ENCODE measurements at places on chromosomes 6 and 20.
A peak's percentile ranks its signal among the peaks of the same experiment; 100 is the strongest.

DNA sequence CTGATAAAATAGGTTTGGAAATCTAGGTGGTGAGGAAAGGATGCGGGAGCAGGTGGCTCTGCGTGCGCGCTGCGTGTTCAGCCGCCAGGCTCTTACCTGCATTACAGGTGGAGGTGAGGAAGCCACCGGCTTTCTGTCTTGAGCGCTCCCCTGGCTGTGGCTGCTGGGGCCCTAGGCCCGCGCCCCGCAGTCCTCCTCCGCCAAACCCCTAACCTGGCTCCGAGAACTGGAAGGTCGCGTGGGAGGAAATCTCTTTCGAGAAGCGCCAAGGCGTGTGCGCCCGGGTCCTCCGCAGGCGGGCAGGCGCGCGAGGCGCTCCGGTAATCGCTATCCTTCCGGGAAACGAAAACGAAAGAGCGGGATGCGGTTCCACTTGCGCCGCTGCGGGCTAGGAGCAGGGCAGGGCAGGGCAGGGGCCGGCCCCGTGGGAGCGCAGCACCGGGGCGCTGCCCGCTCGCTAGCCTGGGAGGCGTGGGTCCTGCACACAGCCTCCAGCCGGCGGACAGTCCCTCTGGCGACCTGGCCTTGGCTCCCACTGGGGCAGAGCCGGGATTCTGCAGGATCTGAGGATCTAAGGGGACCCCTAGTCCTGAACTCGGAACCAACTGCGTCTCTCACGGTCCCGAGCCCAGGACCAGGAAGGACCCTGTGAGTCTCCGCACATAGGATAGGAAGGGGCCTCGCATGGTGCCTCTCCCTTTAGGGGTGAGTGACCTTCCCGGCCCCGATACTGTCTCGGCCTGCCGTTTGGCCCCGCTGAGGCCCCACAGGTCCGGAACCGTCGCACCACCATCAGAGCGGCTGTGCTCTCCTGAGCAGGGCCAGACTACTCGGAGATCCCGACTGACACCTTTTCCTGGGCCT lies at the start of gene ETV7:
TSS of gene ETV7 (minus strand) at position 230 of the 864 bp plus-strand sequence. CDS start at position 102, 128 bp downstream.
- no peak for DNase-seq

GRCh38 chr6:148392671-148393070 lies 50.0 kb downstream of the SASH1 start:
- no peak for DNase-seq

GRCh38 chr20:24948939-24949679 lies at the start of gene CST7:
TSS of gene CST7 (plus strand) at chr20:24949269. CDS start at chr20:24949506, 237 bp downstream.
- DNase-seq: peak; percentile 62

GRCh38 chr6:43495409-43495941 lies 14.7 kb downstream of the LRRC73 start:
- DNase-seq: no peak

DNA sequence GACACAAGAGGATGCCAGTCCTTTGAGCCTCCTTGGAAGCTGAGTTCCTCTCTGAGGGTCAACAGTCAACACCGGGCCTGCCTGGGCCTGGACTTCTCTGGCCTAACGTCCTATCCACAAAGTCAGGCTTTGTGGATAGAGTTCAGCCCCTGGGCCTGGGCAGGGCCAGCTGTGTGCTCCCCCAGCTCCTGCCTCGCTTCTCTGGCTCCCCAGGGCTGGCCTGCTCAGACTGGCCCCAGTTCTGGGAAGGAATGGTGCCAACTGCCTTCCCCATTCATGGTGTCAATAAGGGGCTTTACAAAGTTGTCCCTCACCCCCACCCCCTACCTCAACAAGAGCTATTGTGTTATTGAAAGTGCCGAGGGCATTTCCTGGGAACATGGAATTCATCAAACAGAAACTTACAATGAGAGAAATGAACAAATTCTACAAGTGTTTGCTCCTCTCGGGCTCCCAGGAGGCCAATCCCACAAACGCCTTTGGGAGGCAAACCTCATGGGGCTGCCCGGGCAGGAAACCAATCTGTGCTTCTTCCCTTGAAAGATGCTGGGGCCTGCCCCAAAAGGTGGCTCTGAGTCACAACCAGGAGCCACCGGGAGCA lies 26.5 kb upstream of the PPP1R14C start:
- DNase-seq: no peak

- DNase-seq: no peak
Measured at GRCh38 chr6:129617986-129618385, 92.0 kb downstream of the ARHGAP18 start.

DNA sequence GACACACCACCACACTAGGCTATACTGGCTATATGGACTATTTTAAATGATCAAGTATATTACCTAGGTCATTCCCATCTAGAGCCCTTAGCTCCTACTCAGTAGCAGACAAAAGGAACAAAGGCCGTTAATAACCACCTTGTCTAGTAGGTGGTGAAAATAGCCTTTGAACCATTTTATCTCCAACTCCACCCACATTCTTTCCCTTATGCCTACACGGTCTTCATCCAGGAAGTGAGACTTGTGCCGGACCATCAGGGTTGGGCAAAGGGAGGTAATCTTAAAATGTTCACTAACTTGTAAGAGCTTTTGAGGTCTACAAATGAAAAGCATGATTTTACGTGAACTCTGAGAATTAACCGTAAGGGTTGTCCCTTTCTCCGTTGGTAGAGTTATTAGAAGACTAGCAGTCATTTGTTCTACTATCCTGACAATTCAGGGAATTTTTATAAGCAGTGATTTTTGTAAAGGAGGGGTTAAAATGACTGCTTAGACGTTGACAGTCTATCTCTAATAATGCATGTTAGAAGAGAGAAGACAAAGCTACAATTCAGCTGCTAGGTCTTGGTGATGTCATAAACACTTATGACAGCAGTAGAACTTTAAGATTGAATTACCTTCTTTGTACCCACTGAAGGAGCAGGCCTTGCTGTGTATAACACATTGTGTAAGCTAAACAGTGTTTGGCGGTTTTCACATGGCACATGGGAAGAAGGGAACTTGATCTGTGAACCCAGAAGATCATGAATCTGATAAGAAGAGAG lies 371.8 kb upstream of the JAG1 start:
- no peak for DNase-seq

DNA sequence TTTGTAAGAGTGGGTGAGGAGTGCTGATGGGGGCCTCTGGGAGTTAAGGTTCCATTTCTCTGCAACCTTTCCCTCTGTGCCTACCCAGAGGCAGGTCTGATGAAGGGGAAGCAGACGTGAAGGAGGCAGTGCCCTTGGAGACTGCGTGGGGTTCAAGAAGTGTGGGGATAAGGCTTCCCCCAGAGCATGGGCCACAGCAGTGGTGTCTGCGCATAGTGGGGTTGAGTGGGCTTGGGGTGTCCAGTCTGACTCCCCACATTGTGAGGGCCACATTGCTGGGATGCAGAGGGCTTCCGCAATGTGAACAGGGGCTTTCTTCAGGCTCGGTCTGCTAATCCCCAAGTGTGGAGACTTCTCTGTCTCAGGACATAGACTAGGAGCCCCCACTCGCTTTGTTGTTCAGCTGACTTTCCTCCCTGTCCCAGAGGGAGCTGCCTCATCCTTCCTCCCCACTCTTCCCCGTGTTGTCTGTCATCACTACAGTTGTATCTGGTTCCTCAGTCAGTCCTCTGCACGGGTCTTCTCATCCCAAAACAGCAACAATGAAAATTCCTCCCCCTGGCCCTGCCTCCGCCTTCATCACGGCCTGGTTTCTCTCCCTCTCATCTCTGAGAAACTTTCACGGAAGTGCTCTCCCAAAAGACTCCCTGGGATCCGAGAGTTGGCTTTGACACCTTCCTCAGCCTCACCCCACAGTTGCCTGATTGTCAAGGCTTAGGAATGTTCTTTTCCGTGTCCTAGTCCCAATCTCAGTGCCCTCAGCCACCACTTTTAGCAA lies 2.8 kb downstream of the EBF4 start:
- no peak for DNase-seq

- DNase-seq: no peak
Measured at GRCh38 chr6:160103825-160104100, 17.9 kb upstream of the SLC22A1 start.

GRCh38 chr6:157804448-157805327 lies 18.4 kb upstream of the SNX9 start:
- no peak for DNase-seq

DNA sequence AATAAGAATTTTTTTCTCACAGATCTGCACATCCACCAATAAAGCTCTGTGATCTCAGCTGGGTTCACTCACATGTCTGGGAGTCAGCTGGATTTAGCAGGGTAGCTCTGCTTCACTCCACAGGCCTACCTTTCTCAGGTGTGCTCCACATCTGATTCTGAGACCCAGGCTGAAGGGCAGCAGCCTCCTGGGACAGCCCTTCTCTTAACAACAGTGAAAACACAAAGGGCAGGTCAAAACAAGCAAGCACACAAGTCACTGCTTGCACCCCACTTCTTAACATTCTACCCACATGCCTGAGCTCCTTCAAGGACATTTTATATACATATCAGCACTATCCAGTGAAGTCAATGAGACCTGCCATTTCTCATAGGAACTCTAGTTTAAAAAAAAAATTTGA lies 96.0 kb upstream of the MAP3K4 start:
- DNase-seq: no peak

DNA sequence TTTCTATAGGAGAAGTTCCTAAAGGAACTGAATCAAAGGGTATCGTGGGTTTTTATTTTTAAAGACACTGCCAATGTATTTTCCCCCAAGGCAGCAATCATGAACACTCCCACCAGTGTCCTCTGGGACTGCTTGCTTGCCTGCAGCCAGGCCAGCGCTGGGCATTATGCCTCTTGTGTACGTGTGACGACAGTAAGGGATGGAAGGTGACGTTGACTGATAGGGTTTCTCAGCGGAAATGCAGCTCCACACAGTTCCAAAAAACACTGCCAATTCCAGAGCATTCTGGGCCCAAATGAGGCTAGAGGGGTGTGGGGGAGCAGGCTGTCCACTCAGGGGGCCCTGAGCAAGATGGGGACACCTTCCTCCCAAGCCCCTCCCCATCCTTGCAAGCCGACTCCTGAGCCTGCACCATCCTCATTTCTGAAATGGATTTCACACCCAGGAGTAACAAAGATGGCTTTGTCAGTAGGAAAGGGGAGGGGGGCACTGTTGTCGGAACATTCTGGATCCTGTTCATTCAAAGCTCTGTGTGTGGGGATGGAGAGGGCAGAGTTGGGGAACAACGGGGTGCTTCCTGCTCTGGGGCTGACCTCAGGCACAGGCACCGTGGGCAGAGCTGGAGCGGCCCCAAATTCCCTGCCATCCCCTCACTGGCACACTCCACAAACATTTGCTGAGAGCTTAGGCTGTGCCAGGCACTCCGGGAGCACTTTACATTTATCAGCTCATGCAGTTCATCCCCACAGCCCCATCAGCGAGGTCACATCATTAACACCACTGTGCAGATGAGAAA lies 20.0 kb downstream of the PREX1 start:
- no peak for DNase-seq

GRCh38 chr6:31009731-31010130 lies 543 bp upstream of the MUC22 start:
- no peak for DNase-seq

- no peak for DNase-seq
Measured at GRCh38 chr20:56503916-56504315, 20.6 kb upstream of the FAM209A start.

- no peak for DNase-seq
Measured at GRCh38 chr6:10595731-10596664, 74.8 kb downstream of the GCNT2 start.

- peak; percentile 63 for DNase-seq
Measured at GRCh38 chr6:31651602-31652191, 764 bp downstream of the BAG6 start.

GRCh38 chr20:15528391-15529111 lies 1044.7 kb downstream of the KIF16B start:
- DNase-seq: no peak

DNA sequence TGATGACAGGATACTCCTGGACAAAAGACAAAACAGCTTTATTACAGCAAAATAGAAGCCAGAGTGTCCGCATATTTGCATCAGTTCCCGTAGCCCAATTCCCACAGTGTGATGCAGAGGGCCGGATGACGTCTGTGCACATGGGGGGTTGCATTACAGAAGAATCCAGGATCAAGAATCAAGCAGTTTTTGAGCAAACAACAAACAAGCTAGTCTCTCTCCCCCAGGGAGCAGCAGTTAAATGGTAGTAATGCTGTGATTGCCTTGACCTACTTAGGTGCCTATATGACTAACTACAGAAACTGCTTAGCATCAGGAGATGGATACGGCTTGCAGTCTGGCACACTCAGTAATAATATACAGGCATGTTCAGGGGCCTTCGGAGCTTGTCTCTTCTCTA lies 3.2 kb upstream of the SDHAF4 start:
- no peak for DNase-seq

DNA sequence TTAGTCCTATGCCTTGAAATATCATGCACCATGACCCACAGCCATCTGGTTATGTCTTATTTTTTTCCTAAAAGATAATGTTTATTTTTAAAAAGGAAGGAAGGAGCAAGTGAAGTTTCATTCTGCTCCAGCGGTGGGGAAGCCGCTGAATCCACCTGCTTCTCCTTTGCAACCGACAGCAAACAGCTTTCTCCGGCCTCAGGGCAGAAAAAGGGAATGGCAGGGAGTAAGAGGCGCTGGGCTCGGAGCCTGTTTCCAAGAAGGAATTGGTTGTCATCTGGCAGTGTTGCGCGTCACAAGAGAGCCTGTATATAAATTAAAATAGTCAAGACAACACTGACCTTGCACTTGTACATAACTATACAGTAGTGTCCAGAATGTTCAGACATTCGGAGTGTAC lies 14.2 kb downstream of the GFRA4 start:
- DNase-seq: no peak

GRCh38 chr6:48747040-48747439 lies 636.0 kb upstream of the PTCHD4 start:
- DNase-seq: no peak

DNA sequence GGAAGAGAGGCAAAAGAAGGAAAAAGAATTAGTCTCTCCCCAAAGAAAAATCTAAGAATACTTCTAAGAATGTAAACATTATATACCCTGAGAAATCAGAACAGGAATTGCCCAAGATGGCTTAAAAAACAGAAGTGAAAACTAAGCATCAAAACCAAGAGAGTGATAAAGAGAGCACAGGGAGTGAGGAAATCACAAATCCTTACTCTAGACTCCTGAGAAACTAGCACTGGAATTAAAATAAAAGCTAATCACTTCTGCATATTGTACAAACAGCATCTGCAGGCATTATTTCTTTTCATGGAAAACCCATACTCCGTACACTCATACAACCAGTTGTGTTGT lies 285.7 kb downstream of the BTBD9 start:
- DNase-seq: no peak
